Activated CD4-positive, alpha-beta T cell treated with anti-CD3 and anti-CD28 coated beads, Interleukin-2, amount 50 U/mL, for 48 hours (primary cell): ENCODE measurements at places on chromosomes 2 and 18.

DNA sequence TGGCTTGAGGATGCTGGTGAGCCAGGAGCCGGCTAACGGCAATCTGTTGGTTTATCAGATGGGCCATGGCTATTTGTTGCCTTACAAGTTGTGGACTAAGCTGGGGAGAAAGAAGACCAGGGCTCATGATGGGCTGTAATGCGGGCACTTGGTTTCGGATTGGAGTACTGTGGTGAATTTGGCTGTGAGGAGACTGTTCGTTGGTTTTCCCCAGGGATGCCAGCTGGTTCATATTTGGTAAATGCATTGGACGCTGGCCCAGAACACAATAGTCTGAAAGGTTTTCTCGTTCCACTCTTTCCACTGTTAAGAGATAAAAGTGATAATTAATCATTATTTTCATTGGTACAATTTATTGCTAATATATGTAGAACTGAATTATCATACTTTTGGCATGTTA, 108.9 kb downstream of the SATB2 start:
- no peak for DNase-seq

DNA sequence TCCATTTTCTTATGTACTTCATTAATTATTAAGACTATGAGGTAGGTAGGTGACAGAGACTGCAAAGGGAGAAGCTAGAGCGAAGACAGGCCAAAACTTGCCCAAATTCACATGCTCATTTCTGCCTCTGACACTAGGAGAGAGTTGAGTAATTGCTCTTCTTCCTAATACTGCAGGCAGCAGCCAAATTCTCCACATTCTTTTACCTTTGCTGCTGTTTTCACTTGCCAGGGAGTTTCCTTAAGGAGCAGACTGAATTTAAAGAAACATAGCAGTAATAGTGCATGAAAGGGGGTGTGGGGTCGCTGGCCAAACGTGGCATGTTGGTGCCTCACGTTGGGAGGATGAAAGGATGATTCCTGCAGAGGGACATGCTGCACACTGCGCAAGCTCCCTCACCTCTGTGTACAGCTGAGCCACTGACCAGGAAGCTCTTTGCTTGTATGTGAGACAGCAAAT, 12.3 kb downstream of the CRIM1 start:
- no peak for DNase-seq

DNA sequence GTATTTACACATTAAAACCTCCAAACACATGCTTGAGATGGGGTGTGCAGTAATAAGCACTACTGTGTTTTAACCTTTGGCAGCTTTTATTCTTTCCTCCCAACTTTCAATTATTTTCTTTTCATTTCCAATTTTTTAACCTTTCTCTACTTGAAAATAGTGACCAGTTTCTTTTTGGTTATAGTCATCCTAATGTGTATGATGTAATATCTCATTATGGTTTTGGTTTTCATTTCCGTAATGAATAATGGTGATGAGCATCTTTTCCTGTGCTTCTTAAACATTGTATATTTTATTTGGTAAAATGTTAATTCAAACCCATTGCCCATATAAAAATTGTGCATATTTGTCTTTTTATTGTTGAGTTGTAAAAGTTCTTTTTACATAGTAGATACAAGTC, 103.5 kb downstream of the BMPR2 start:
- DNase-seq, result no peak

DNA sequence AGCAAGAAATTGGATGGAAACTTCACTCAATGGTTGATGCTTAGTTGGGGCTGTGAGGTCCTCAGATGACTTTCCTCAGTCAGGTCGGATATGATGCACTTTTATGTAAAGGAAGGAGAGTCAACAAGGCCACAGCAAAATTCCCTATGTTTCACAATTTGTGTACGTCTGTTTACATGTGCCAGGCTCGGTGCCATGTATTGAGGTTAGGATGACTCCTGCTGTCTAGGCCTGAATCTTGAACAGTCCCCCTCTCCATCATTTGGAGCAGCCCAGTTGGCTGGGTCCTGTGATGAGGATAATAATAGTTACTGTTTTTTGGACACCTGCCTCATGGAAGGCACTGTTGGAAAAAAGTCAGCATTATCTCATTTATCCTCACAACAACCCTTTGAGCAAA, 43.1 kb downstream of the VSNL1 start:
- DNase-seq, result no peak
